ENCODE measurements at places on chromosomes 4 and X.
A peak's percentile ranks its signal among the peaks of the same experiment; 100 is the strongest.

- no peak for DNase-seq
Observed at GRCh38 chr4:2322227-2322626, 60.3 kb upstream of the MXD4 start.

DNA sequence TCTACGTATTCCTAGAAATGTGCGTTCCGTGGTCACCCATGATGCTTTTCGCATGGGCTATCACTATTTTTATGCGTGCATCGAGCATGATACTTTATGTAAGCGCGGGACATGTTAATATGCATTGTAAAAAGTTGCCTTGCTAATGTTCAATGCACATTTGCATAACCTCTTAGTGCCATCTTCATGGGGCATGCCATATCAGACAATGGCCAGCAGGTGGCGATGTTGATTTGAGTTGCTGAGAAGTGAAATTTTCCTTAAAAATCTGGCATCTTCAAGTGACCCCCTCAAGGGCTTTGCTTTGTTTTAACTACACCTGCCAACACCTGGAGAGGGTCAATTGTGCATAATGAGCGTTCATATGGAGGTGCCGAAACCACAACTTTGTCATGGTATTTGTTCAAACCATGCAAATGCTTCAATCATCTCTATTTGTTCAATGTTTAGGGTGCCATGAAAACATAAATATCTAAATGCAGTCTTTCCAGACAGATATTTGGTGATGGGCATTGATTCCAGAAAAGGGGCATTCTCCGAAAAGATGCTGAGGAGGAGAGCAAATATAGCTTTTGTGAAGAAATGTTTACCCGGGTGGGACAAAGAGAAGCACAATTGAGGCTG lies 833.9 kb upstream of the PRKX start:
- peak; percentile 9 for DNase-seq

- DNase-seq = no peak
Observed at GRCh38 chr4:169999923-170000322, 26.3 kb downstream of the MFAP3L start.

DNA sequence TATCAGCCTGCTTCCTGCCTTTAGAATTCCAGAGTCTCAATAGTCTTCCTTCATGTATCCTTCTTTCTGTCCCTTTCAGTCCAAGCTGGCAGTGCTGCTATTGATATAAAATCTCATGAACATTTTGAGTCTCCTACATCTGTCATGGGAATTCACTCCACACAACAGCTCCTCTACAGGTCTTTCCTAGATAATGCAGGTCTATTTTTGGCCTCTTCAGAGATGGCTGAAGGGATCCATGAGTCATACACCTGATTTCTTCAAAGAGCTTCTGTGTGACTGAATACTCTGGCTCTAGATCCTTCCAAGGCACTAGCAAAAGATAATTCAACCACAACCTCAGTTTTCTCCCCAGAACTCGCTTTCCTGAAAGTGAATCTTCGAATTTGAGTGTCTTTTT lies 115.4 kb downstream of the STPG2 start:
- no peak for DNase-seq
